Suppressor macrophage treated with lipopolysaccharide for 1 hour (primary cell): ENCODE measurements at places on chromosomes 7 and 10.
A peak's percentile ranks its signal among the peaks of the same experiment; 100 is the strongest.

GRCh38 chr7:118330388-118330787 is 105.9 kb downstream of the ANKRD7 start:
- DNase-seq, result no peak

GRCh38 chr10:131050162-131050766 is 261.3 kb downstream of the TCERG1L start:
- no peak for DNase-seq

DNA sequence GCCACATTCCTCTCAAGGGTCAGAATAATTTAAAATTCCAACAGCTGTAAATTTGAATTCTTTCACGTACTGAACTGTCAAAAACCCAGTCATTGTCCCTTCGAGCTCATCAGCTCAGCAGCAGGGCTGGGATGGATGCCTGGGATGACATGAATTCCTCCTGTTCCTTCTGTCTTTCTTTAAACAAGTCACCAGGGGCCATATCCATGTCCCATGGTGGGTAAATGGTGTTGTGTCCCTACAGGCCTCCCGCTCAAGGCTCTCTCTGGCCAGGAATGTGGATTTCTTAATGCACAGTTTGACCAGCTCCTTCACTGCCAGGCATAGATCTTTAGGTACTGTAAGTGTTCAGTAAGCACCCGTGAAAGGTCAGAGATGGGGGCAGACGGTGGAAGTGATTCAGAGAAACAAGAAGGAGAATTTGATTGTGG is 13.8 kb upstream of the TECPR1 start:
- no peak for DNase-seq

- DNase-seq, result no peak
These were observed 388.4 kb upstream of the FZD8 start for GRCh38 chr10:36030516-36030915.

DNA sequence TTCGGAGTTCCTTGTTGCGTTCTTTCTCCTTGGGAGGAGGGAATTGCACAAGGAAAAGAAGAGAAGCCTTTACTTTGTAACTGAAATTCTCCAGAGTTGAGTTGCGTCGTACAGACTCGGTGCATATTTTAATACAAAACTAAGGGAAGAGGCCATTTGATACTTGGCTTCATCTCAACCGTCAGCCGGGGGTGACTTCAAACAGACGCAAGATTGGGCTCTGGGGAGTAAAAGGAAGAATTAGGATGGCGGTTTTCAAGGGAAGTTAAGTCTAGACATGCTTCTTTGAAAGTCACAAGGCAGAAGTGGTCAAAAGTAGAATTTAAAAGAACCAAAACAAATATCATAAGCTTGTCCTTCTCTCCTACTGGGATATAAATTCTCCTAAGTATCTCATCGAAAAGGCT is 1.6 kb downstream of the PRR15 start:
- DNase-seq, result no peak

GRCh38 chr10:55063811-55064210 is 262.8 kb upstream of the PCDH15 start:
- no peak for DNase-seq

- DNase-seq, result no peak
These were observed 13.1 kb downstream of the DDC start for GRCh38 chr7:50552139-50552538.

DNA sequence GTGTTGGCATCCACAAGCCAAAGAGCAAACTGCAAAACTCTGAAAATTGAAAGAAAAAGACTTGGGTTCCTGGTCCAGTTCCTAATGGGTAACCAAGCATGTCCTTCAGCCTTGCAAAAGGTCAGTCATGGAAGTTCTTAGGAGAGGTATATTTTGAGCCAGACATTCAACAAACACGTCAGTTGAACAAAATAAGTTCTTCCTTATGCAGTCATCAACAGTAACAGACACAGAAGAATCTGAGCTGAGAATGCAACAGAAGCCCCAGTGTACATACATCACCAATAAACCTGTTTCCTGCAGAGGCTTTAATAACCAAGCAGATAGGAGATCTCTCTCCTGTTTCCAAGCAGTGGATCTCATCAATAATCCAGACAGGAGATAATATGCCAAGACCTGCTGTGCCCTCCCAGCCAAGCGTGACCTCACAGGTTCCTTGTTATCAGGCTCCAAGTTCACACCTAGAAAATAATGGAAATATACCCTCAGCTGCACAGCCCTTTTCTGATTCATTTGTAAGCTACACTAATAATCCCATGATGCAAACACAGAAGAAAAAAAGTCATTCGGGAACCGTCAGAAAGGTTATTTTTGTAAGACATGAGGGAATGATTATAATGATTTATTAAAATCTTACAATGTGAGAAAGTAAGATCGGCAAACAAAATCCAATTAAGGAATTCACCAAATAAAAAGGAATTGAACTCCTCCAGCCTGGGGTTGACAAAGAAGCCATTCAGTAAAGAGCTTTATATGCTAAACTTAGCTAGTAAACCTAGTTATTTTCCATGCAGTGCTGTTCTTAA is 90.7 kb downstream of the DGKI start:
- DNase-seq, result peak; percentile 26

GRCh38 chr7:79459381-79459780 is 5.9 kb upstream of the MAGI2 start:
- no peak for DNase-seq

GRCh38 chr7:2972835-2973161 is 70.9 kb downstream of the CARD11 start:
- DNase-seq, result no peak

DNA sequence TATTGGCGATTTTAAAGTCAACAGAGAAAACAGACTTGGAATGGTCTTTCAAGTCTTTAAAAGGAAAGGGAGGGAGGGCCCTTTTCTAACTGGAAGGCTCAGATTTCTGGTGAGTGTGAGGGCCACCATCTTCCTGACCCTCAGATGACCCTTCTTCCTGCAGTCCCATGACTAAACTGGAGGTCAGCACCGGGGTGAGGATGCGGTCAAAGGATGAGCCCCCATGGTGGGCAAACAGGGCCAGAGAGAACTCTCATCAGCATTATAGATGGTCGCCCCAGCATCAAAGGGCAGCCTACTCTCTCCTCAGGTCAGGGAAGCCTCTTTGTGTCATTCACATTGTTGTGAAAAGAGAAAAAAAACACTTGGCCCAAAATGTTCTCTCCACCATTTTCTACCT is 219.2 kb downstream of the LRMDA start:
- no peak for DNase-seq

DNA sequence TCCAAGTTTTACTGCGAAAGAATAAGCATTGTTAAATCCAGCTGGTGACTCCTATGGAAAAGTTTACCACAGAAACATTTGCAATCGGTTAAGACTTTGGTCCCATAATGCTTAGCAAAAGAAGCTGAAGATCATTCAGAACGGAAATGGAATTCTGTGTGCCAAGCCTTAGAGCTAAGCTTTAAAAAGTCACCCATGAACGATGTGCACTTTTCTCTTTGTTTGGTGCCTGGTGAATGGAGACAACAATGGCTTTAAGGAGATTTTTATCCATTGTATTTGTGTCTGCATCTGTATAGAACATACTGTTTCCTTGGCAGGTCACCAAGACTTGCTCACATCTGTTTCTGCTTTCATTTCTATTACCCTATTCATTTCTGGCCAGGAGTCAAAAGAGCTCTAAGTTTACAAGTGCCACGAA is 26.3 kb upstream of the COL1A2 start:
- no peak for DNase-seq

GRCh38 chr10:43174969-43175368 is 36.7 kb downstream of the CSGALNACT2 start:
- no peak for DNase-seq

DNA sequence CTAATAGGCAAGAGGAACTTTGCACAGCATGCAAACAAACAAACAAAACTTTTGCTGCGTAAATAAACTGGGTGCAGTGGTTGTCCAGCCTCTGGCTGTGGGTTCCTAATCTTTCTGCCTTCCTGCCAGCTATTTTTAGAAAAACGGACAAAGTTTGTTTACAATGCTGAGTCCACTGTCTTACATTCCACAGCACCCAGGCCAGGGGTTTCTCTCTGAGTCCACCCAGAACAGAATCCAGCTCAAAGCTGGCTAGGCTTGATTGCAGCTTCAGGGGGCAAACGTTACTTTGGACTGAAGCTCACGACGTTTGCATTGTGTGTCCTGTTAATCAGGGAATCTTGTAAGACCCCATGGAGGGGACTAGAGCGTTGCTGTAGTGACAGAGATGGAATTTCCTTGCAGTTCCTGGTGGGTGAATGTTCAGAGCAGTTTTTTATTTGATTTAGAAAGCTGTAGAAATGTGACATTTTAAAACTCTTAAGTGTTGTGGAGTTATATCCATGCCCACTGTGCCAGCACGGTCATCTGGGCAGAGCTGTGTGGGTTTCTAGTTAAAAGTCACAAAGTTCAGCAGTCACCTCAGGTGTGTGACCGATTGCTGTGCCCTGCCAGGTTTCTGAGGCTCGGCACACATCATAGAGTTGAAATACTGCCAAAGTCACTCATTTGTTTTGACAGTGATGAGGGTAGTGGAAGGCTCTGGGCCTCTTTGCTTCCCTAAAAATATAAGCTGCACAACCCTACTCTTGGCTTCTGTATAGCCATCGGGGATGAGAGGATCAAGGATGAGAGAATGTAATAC is 247.0 kb downstream of the STK31 start:
- DNase-seq, result no peak
